ENCODE measurements at places on chromosomes 3 and 15.

- no peak for DNase-seq
Observed at GRCh38 chr15:79738143-79738542, 158.7 kb downstream of the MTHFS start.

DNA sequence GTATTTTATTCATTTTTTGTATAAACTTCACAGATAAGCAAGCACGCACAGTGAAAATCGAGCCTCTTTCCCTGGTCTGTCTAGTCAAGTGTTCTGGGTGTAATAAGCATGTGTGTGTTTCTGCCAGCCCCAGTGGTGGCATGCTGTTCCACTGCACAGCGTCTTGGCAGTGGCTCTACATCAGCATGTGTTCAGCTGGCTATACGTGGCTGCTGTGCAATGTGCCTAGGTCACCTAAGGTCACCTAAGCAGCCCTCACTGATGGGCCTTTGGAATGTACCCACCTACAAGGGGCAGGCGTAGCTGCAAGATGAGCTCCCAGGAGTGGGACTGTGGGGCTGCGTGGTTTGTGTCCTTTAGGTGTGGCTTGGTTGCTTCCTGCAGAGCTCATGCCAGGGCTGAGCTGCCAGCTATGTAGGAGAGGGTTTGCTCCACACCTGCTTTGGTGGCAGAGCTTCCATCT is 4.9 kb downstream of the LIMD1 start:
- no peak for DNase-seq

GRCh38 chr3:170792471-170792870 is 77.5 kb downstream of the RPL22L1 start:
- DNase-seq: no peak

- DNase-seq: no peak
Observed at GRCh38 chr3:59425942-59426341, 376.1 kb upstream of the CFAP20DC start.

GRCh38 chr3:140920029-140920428 is 21.6 kb upstream of the SLC25A36 start:
- DNase-seq: no peak

DNA sequence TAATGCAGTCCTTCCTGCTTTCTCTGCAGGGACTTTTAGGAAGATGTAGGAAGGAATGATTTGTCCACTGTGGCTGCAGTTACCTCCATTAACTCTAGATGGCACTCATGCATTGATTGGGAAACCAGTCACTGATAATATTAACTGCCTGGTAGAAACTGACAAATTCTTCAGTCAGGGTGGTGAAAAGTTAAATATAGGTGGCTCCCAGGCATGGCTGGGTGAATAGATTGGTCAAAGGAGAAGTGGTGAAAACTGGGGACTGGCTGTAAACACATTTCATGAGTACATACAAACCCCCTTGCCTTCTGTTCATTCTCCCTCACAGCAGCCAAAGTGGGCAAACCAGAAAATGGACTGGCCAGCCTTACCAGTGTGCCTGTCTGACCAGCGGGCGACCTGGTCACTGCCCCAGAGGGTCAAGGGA is 333.4 kb downstream of the THSD4 start:
- DNase-seq: peak; percentile 33

GRCh38 chr3:30694148-30694547 is 87.7 kb downstream of the TGFBR2 start:
- no peak for DNase-seq

GRCh38 chr3:147572970-147573340 is 163.8 kb downstream of the ZIC1 start:
- no peak for DNase-seq

- peak; percentile 27 for DNase-seq
Observed at GRCh38 chr3:46866720-46867549, 3.7 kb upstream of the MYL3 start.

- DNase-seq: no peak
Observed at GRCh38 chr15:69979262-69979661, 118.5 kb downstream of the TLE3 start.

DNA sequence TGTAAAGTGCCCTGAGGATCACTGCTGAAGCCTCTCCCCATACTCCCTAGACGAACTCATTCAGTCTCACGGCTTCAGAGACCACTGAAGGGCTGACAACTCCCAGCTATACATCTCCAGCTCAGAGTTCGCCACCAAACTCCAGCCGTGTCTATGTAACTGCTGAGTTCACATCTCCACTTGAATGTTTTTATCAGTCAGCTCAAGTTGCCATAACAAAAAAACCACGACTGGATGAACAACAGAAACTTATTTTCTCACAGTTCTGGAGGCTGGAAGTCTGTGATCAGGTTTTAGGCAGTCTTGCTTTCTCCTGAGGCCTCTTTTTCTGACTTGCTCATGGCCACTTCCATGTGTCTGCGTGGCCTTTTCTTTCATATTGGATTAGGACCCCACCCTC is 223.0 kb upstream of the LRRFIP2 start:
- DNase-seq: no peak

- DNase-seq: no peak
Observed at GRCh38 chr3:58281069-58281468, 25.0 kb upstream of the RPP14 start.

DNA sequence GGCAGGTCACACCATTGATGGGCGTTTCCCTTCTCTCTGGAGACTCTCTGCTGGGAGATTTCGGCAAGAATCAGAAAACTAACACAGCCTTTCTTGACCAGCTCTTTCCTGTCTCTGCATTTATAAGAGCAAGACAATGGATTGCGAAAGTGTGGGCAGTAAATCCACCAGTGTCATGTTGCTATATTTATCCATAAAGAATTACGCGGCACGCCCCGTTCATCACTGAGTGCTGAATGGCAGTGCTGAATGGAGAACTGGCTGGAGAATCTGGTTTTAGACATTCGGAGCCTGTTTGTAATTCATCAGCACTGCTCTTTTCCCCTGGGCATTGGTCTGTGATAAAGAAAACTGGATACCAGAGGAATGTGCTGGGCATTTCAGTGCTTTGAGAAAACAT is 2.0 kb upstream of the CEMIP start:
- DNase-seq: no peak

GRCh38 chr3:46927718-46928073 is 48.8 kb downstream of the CCDC12 start:
- no peak for DNase-seq

Measured in NCI-H1092 treated with DMSO at 0.1 percent for 48 hours (cell line).